ENCODE measurements at places on chromosomes 1 and 21.
A peak's percentile ranks its signal among the peaks of the same experiment; 100 is the strongest.

- DNase-seq = no peak
These were observed 1.8 kb downstream of the PLPP3 start for GRCh38 chr1:56577406-56578137.

DNA sequence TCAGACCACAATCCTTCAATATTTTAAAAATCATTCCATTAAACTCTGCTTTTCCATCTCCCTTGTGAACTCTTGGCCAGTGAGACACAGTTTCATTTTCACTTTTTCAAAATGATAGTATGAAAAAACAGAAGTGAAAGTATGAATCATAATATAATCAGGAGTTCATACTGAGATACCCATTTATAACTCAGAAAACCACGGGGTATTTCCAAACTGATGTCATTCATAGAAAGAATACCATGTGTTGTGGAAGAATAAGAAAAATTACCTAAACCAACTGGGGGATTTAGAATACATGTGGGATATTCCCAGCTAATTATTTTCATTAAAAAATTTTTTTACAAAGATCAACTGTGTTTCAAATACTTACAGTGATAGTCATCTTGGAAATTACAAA is 149.9 kb downstream of the MRPL39 start:
- peak; percentile 80 for DNase-seq

GRCh38 chr1:208081972-208082371 is 162.2 kb downstream of the PLXNA2 start:
- DNase-seq = peak; percentile 55

- no peak for DNase-seq
These were observed 11.6 kb downstream of the AHDC1 start for GRCh38 chr1:27592232-27592930.

DNA sequence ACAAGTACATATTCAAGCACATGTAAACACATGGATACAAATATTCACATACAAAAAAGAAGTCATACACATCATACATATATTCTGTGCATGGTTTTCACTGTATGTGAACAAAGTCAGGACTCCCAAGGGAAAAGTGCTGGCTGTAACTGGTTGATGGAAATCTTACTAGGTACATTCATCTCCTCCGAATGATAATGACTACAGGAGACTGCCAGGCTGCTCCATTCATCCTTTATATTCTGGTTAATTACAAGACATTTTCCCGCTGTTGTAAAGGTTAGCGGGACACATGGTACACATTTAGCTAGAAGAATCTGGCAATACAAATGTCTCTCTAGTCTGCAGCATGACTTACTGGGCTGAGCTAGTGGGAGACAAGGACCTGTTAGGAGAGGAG is 26.2 kb upstream of the HMGB4 start:
- DNase-seq = no peak
